ENCODE measurements at places on chromosomes 12 and 14. TPM values are rescaled to one million over a fixed set of nuclear protein-coding genes. Genes with fewer than 3 reads are reported as not detected.

Gene RBP5
- total RNA-seq = 1.0 TPM

- DNase-seq = no peak
Measured at GRCh38 chr12:105445649-105446048, 115.2 kb downstream of the C12orf75 start.

Gene MUCL1
- not detected for total RNA-seq

GRCh38 chr14:50260511-50260910 is 29.1 kb upstream of the SOS2 start:
- no peak for DNase-seq

DNA sequence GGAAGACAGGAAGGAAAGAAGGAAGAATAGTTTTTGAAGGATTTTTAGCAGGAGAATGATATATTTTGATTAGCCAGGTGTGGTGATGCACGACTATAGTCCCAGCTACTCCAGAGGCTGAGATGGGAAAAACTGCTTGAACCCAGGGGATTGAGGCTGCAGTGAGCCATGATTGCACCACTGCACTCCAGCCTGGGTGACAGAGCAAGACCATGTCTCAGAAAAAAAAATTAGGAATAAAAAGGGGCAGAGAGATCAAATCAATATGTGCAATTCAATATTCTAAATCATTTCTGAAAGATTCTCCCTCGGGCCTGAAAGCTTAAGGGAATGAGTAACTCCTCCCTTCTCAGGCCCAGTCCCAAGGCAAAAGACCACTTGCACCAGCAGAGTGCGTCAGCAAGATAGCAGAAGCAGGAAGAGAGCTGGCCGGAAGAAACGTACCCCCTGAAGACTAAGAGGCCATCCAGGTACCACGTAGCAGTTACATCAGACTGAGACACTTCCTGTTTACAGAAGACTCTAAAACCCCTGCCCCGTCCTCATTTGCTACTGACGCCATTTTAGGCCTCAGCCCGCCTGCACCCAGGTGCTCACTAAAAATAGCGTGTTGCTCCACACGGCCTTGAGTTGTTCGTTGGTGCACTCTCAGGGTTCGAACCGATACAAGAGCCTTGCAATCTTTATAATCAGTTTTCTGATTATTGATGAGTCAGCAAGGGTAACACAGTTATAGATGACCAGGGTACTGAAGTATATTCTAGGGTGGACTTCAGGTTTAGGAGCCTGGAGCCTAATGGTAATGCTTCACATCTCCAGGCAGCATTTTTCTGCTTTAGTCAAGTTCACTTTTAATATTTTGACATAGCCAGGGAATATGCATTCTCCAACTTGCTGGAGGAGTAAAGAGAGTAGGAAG is 57.7 kb upstream of the CSRP2 start:
- no peak for DNase-seq

DNA sequence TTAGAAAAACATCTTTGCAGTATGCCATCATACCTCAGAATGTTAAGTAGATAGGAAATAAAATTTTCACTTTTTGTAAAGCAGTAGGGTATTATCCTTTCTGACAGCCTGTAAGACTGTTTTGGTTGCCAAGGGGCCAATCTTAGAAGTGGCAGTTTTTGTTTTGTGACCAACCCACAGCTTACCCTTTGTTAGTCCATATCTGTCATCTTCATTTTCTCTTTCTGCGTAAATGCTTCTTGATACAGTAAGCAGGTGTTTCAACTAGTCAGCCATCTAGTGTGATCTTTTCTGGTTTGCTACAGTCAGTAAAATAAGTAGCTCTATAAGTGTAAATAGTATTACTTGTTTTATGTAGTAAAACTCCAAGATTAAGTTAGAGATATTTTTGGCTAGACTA is 8.8 kb downstream of the PPM1A start:
- DNase-seq = no peak

Gene TMTC1
- 169 TPM for total RNA-seq

Gene TTC7B
- 37.7 TPM for total RNA-seq

Gene MSRB3
- 43.8 TPM for total RNA-seq

Gene CAPZA3
- total RNA-seq = not detected

Gene PMEL
- total RNA-seq = 5.2 TPM

- no peak for DNase-seq
Measured at GRCh38 chr12:14514154-14514842, 53.4 kb downstream of the PLBD1 start.

- no peak for DNase-seq
Measured at GRCh38 chr14:34665785-34666435, 36.0 kb upstream of the SNX6 start.
